Mesenteric fat pad (tissue), 1 donor: ENCODE measurements at places on chromosomes 7 and 10. TPM values are rescaled to one million over a fixed set of nuclear protein-coding genes. Genes with fewer than 3 reads are reported as not detected.

DNA sequence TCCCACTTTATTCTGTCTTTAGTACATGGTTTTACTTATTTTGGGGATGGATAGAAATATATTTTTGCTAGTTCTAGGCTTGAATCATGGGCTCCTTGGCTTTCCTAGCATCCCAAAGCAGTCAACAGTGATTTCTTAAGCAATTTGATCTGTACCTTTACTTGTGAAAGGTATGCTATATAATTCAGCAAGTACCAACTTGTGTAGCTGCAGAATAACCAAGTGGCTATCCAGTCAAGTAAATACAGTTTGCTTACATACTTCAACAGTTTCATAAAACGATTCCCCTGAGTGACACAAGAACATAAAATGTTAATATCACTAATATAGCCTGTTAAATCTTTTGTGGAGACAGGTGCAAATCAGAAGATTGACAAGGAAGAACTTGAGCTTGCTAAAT lies 67.2 kb downstream of the PODXL start:
- DNase-seq = no peak

- DNase-seq = peak; percentile 72
Measured at GRCh38 chr10:48498940-48499510, 105.8 kb downstream of the ARHGAP22 start.

DNA sequence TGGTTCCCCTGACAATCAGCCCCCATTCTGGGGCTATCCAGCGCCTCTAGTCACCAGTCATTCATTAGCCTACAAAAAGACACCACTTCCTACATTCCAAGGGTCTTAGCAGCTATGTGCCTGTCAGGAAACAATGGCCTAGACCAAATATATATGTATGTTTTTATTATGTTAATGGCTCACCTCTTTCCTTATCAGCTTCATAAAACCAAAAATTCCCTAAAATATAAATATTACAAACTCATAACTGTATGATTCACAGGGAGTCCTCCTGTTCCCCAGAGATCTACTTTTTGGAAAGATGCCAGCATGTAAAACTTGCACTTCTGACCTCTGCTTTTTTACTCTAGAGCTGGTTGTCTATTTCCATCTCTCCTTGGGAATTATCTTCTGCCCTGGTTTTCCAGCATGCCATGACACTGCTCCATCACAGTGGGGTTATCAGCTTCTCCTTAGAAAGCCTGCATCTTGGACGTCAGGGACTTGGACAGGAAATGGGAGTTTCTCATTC lies 79.2 kb downstream of the ABCA13 start:
- no peak for DNase-seq

Gene HHEX
- total RNA-seq = 6.8 TPM

GRCh38 chr7:66500087-66500486 lies 128.6 kb upstream of the KCTD7 start:
- DNase-seq = peak; percentile 26

Gene ASB4
- 0.29 TPM for total RNA-seq

GRCh38 chr10:28677888-28678686 lies 766 bp downstream of the BAMBI start:
- no peak for DNase-seq

Gene PRRT4
- total RNA-seq = 17.4 TPM

GRCh38 chr7:92652536-92652935 lies 62.3 kb upstream of the FAM133B start:
- no peak for DNase-seq

- no peak for DNase-seq
Measured at GRCh38 chr10:17648243-17649035, 4.5 kb downstream of the STAM start.

Gene IFIT2
- total RNA-seq = 3.8 TPM

Gene HOXA3
- total RNA-seq = 5.8 TPM

Gene TRIM73
- 5.4 TPM for total RNA-seq

DNA sequence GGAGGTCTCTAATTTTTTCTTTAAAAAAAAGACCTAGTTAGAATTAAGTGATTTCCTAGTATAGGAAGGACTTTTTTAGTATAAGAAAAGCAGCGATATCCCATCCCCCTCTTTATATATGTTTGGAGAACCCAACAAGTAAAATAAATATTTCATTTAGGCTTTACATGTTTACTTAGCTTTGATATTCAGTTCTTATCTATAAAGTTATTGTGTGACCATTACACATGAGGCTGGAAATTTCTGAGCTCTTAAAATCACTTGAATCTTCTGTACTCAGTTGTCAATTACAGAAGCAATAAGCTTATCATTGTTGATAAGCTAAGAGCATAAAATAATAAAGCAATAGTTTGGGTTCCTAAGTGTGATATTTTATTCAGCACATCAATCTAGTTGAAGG lies 89.7 kb downstream of the AASS start:
- DNase-seq = no peak

DNA sequence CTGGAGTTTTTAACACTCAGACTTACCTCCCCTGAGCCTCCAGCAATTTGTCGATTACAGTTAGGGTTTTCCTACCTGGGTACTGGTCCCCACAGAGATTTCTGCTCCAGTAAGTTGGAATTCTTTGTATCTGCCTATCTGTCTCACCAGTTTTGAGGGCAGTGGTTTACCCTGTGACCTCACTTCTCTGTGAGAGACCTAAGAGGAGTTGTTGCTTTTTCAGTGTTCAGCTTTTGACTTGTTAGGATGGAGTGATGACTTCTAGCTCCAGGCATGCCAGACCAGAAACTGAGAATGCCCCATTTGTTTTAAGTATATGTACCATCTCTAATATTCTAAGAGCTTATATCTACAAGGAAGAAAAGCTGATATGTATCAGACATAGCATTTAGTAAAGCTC lies 42.9 kb downstream of the CSGALNACT2 start:
- no peak for DNase-seq

DNA sequence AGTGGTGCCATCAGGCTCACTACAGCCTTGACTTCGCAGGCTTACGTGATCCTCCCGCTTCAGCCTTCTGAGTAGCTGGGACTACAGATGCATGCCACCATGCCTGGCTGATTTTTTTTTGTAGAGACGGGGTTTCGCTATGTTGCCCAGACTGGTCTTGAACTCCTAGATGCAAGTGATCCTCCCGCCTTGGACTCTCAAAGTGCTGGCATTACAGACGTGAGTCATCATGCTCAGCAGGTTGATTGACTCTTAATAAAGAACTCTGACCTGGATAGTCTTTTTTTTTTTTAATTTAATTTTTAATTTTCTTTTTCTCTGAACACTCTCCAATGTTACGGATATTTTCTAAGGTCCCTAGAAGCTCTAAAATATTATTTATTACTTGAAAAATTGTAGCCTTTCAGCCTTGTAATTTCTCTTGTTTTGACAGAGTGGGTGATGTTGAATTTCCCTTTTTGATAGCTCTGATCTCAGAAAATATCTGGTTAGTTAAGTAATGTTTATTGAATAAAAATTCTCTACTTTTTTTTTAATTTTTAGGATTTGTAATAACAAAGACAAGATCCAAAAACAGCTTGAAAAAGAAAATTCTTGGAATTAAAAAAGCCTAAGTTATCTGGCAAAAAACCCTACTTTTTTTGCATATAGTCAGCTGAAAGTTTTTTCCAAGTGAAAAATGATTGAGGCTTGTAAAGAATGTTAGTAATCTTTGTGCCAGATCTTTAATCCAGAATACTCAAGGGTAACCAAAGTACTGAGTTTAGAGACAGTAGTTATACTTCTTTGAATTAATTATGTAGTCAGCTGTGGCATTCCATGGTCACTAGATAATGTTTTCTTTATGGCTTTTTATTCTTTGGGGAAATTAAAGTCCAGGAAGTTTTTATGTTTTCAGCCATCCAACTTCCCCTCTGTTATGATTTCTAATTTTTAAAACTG lies 26.7 kb downstream of the TBC1D12 start:
- no peak for DNase-seq

- no peak for DNase-seq
Measured at GRCh38 chr10:36388166-36388565, 737.2 kb upstream of the ANKRD30A start.

DNA sequence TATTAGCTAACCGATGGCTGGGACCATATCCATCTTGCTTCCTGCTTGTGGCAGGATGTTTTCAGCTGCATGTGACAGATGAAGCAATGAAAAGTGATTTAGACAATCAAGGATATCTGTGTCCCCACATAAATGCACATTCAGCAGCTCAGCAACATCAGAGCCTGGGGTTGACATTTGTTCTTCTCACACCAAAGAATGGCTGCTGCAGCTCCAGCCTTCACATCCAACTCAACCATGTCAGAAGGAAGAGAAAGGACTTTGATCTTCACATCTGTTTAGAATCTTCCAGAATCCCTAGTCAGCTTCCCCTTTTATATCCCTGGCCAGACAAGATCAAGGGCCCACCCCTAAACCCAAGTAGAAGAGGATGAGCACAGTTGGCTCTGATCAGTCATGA lies 11.9 kb upstream of the FRMPD2 start:
- no peak for DNase-seq

Gene CALHM3
- not detected for total RNA-seq

DNA sequence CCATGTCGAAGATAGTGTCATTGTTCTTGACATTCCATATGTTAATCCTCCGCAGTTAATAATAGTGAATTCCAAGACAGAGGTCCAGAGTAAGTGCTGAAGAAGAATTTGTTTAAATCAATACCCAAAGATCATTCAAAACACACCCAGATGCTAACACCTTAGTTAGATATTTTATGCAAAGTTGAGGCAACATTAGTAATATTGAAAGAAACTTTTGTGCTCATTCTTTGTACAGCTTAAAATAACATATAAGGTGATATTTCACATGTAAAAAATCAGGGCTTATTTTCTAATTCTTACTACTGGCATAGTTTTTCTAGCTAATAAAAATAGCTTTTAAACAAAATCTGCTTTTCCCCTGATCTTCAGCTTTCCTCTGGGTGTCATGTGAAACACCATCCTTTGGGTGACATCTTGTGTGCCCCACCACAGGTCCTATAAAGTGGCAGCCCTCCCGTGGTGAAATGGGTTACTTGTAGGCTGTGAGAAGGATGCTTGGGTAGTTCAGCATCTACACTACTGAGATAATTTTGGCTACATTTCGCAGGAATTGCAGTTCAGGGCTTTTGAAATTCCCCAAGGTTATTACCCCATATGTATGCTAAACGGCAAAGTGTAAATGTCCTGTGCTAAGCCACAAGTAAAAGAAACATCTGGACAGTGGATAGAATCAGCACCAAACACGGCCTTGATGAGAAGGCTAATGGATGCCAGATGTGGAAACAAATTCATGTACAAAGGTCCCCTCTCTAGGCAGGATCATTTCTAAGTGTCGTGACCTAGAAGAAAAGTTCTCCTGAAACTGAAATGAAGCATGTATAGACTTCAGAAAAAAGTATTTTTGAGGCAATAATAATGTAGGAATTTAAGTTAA lies 105.4 kb downstream of the GRM3 start:
- no peak for DNase-seq

- no peak for DNase-seq
Measured at GRCh38 chr10:636016-636730, 53.3 kb downstream of the DIP2C start.

GRCh38 chr10:115167751-115168150 lies 74.6 kb downstream of the ATRNL1 start:
- no peak for DNase-seq

GRCh38 chr7:47401611-47402570 lies 180.0 kb downstream of the TNS3 start:
- peak; percentile 77 for DNase-seq

Gene FZD1
- total RNA-seq = 5.3 TPM

GRCh38 chr7:124590814-124591213 lies 174.8 kb downstream of the GPR37 start:
- DNase-seq = no peak

DNA sequence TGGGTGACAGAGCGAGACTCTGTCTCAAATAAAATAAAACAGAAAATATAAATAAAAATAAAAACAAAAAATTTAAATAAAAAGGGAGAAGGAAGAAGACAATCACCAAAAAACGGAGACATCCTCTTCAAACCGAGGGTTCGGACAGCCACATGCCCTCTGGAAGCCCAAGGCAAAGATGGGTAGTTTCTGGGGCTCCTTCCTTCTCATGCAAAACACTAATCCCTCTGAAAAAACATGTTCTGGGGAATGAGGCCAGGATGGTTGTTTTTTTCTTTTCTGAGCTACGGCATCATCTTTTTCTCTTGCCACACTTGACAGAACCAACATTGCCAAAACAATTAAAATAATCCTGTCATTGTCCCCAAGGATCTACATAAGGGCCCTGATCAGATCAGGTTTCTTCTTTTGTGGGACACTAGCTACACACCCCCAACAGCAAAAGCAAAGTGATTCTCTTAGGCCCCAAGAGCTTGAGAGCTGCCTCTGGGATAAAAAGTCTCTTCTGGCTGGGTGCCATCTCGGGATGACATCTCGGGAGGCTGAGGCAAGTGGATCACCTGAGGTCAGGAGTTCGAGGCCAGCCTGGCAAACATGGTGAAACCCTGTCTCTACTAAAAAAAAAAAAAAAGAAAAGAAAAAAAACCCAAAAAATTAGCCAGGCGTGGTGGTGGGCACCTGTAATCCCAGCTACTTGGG lies 14.2 kb upstream of the POR start:
- DNase-seq = no peak

Gene NPTX2
- total RNA-seq = 23.8 TPM

GRCh38 chr10:14378387-14378960 lies 47.8 kb upstream of the FRMD4A start:
- DNase-seq = no peak

DNA sequence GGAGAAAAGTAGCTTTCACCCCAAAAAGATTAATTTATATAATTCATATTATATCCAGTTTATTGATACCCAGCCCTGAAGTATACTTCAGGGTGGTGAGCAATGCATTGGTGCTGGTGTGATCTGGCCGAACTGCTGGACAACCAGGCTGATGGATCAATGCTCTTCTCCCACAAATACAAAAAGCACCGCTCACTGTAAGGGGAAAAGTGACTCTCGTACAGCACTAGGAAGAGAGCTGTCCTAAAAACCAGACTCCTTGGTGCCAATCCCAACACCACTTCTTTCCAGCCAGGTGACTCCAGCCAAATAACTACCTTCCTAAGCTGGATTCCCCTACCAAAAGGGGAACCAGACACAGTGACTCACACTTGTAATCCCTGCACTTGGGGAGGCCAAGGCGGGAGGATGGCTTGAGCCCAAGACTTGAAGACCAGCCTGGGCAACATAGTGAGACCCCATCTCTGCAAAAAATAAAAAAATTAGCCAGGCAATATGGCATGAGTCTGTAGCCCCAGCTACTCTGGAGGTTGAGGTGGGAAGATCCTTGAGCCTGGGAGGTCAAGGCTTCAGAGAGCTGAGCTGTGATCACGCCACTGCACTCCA lies 13.1 kb upstream of the TNPO3 start:
- DNase-seq = no peak

Gene KCP
- 5.1 TPM for total RNA-seq

GRCh38 chr7:105674200-105674920 lies 93.1 kb upstream of the EFCAB10 start:
- no peak for DNase-seq

Gene LRRD1
- total RNA-seq = not detected

- DNase-seq = no peak
Measured at GRCh38 chr10:82318534-82318933, 443.5 kb downstream of the NRG3 start.

- no peak for DNase-seq
Measured at GRCh38 chr7:55202150-55202913, 162.8 kb upstream of the LANCL2 start.

Gene SLC16A9
- total RNA-seq = 0.06 TPM

- DNase-seq = no peak
Measured at GRCh38 chr10:71204746-71205145, 7.6 kb upstream of the UNC5B start.

Gene SHH
- total RNA-seq = not detected
